Activated B cell treated with CpG ODN at 0.5 μM for 24 hours (primary cell): ENCODE measurements at places on chromosomes 1 and 21.

- no peaks in the 10 kb centered on the region for H3K4me1 ChIP-seq
- DNase-seq = no peak
- H3K27ac ChIP-seq = no peak overlapping the region
- H3K27me3 ChIP-seq = no peaks in the 10 kb centered on the region
- H3K4me3 ChIP-seq = no peak overlapping the region
Measured at GRCh38 chr1:71311376-71311775, 230.5 kb upstream of the ZRANB2 start.

GRCh38 chr1:198185759-198186158, 29.0 kb downstream of the NEK7 start:
- peaks cover 4% of the 10 kb centered on the region for H3K36me3 ChIP-seq
- peaks cover 60% of the 10 kb centered on the region for H3K4me1 ChIP-seq
- peak overlapping the region; percentile 20 for H3K4me3 ChIP-seq
- H3K27ac ChIP-seq = no peak overlapping the region

GRCh38 chr1:46021046-46021996, 111.1 kb downstream of the PIK3R3 start:
- no peaks in the 10 kb centered on the region for H3K27me3 ChIP-seq
- DNase-seq = no peak

GRCh38 chr1:40665335-40666171, at the start of gene RIMS3:
Gene RIMS3 (minus strand): TSS chr1:40665682. CDS start chr1:40641925, 23,757 bp downstream.
- peaks cover 41% of the 10 kb centered on the region for H3K4me1 ChIP-seq
- H3K36me3 ChIP-seq = no peaks in the 10 kb centered on the region
- no peaks in the 10 kb centered on the region for H3K27me3 ChIP-seq
- peak within 1 kb of the TSS; percentile 93 for H3K4me3 ChIP-seq

DNA sequence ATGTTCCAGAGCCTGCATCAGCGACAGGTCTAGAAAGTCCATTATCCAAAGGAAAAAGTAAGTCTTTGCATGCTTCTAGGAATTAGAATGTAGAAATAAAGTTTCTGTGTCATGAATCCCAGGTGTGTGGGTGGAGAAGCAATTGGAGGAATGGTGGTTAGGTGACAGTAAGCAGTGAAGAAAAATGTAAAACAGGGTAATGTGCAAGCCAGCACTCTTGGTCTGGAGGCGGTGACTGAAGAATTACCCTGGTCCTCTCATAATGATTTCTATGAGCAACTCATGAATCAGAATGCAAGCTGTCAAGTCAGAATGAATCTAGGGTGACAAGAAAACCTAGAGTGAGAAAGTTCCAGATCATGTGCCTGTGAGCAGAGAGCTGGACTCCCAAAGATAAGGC, 33.6 kb downstream of the PLPPR4 start:
- no peaks in the 10 kb centered on the region for H3K4me1 ChIP-seq
- H3K27me3 ChIP-seq = no peaks in the 10 kb centered on the region
- H3K36me3 ChIP-seq = no peaks in the 10 kb centered on the region
- H3K4me3 ChIP-seq = no peak overlapping the region

DNA sequence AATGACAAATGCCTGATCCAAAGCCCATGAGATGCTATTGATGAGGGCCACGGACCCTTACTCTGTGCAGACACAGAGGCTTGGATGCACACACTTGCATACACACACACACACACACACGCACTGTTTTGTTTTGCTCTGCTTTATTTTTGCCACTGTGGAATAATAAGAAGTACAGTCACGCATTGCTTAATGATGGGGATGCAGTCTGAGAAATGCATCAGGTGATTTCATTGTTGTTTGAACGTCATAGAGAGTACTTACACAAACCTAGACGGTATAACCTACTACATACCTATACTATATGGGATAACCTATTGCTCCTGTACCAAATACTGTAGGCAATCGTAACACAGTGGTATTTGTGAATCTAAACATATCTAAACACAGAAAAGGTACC, 104.4 kb downstream of the RHOU start:
- no peaks in the 10 kb centered on the region for H3K36me3 ChIP-seq
- no peak overlapping the region for H3K4me3 ChIP-seq
- no peak for DNase-seq
- H3K4me1 ChIP-seq = no peaks in the 10 kb centered on the region
- no peak overlapping the region for H3K27ac ChIP-seq

DNA sequence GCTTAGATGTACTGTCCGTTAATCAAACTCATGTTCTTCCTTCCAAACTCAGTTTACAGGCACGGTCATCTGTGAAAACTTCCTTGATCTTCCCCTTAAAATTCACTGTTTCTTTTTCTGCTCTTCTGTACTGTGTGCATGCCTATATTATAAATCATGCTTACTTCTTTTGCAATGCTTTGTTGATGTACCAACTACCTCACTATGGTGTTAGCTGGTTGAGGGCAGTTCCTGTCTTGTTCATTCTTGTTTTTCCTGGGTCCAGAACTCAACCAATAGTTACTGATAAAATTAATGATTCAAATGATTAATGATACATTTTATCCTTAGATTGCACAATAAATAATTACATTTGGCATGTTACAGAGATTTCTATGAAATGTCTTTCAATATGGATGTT, 163.8 kb downstream of the CHRM3 start:
- no peak for DNase-seq
- H3K27ac ChIP-seq = no peak overlapping the region
- no peak overlapping the region for H3K4me3 ChIP-seq
- H3K36me3 ChIP-seq = no peaks in the 10 kb centered on the region
- no peaks in the 10 kb centered on the region for H3K27me3 ChIP-seq

- no peak overlapping the region for H3K27ac ChIP-seq
- no peak for DNase-seq
- no peaks in the 10 kb centered on the region for H3K4me1 ChIP-seq
- H3K36me3 ChIP-seq = no peaks in the 10 kb centered on the region
Measured at GRCh38 chr1:240985081-240985480, 371.9 kb downstream of the RGS7 start.

GRCh38 chr1:178531887-178532286, 19.0 kb downstream of the TEX35 start:
- no peak overlapping the region for H3K27ac ChIP-seq
- H3K36me3 ChIP-seq = no peaks in the 10 kb centered on the region
- DNase-seq = no peak

DNA sequence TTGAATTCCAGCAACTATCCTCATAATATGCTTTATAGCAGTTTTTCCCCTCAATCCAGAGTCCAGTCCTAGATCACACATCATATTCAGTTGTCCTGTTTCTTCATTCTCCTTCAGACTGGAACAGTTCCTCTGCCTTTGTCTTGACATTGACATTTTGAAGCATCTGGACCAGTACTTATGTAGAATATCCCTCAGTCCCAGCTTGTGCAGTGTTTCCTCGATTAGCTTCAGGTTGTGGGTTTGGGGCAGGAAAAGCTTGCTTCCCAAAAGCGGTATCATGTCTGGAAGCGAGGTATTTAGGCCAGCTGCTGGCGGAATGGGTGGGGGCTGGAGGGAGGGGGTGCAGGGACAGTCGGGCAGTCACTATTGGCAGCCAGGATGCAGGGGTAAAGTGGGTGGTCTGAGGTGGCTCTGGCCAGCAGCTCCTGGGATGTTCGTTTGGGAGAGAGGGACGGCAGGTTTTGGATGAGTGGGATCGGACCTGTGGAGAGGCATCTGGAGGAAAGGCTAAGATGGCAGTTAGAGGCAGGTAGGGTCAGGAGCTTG, 6.5 kb downstream of the THEMIS2 start:
- no peak for DNase-seq
- peaks cover 55% of the 10 kb centered on the region for H3K36me3 ChIP-seq
- H3K4me3 ChIP-seq = no peak overlapping the region
- H3K4me1 ChIP-seq = peaks cover 47% of the 10 kb centered on the region
- H3K27me3 ChIP-seq = no peaks in the 10 kb centered on the region

GRCh38 chr1:90534663-90535295, 182.3 kb downstream of the BARHL2 start:
- no peaks in the 10 kb centered on the region for H3K4me1 ChIP-seq
- H3K4me3 ChIP-seq = no peak overlapping the region
- no peak overlapping the region for H3K27ac ChIP-seq
- no peaks in the 10 kb centered on the region for H3K27me3 ChIP-seq
- no peak for DNase-seq

- H3K4me1 ChIP-seq = peaks cover 16% of the 10 kb centered on the region
- H3K27me3 ChIP-seq = no peaks in the 10 kb centered on the region
- peak overlapping the region; percentile 8 for H3K4me3 ChIP-seq
- peak; percentile 60 for DNase-seq
- no peaks in the 10 kb centered on the region for H3K36me3 ChIP-seq
Measured at GRCh38 chr1:27388337-27389005, 4.0 kb upstream of the GPR3 start.

DNA sequence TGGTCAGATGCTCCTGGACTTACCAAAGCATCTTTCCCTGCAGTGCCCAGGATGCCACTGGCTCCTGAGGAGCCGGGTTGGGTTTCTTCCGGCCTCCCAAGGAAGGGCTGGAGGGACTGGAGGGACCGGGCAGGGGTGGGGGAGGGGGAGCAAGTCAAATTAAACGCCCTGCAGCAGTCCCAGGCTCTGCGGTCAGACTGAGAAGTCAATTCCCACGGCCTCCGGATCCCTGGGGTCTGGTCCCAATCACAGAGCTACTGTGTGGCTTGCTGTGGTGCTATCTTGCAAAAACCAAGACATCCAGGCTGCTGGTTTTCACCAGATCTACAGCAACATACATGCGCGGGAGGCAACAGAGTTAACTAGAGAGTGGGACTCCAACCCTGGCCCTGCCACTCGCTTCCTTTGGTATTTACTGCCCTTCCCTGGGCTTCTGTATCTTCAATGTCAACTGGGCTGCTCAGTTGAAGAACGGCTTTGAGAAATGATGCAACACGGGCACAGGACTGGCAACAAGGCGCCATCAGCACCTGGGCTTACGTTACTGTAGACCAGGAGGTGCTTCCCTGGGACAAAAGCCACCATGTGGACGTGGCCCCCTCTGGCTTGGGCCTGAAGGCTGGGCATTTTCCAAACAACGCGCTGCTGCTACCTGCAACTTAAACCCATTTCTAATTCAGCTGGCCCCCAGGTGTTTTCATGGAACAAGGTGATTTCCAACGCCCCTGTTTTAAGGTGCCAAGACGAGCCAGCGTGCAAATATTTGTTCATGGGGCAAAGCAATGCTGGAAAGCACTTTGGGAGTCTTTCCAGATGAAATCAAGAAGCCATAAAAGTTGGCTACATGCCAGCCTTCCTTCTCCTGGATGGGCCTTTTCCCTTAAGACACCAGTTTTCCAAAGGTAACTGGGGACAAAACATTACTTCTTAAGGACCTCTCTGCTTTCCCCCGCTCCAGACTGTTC, 11.5 kb downstream of the RCC2 start:
- peaks cover 29% of the 10 kb centered on the region for H3K4me1 ChIP-seq
- H3K4me3 ChIP-seq = no peak overlapping the region
- H3K27ac ChIP-seq = no peak overlapping the region
- no peaks in the 10 kb centered on the region for H3K27me3 ChIP-seq
- no peak for DNase-seq
- H3K36me3 ChIP-seq = peaks cover 71% of the 10 kb centered on the region

- no peak overlapping the region for H3K27ac ChIP-seq
- H3K27me3 ChIP-seq = no peaks in the 10 kb centered on the region
- no peaks in the 10 kb centered on the region for H3K36me3 ChIP-seq
Measured at GRCh38 chr1:109133815-109134214, 19.9 kb downstream of the ELAPOR1 start.

DNA sequence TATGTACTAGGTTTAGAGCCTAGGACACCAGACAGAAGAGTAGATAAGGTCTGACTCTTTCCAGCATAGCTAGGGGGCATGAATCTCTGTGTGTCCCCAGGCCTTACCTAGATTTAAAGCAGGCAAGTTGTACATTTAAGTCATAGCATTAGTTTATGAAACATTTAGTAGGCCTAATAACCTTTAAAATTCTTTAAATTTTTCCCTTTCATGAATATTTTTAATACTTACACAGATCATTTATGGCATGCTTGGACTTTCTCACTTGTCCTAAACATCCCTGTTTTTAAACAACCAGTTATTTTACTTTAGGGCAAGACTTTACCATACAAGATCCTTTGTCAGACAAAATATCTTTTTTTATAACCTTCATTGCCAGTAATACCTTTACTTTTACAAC, 258.4 kb upstream of the ZRANB2 start:
- H3K4me1 ChIP-seq = no peaks in the 10 kb centered on the region
- no peak for DNase-seq
- H3K36me3 ChIP-seq = no peaks in the 10 kb centered on the region
- no peak overlapping the region for H3K4me3 ChIP-seq
- no peaks in the 10 kb centered on the region for H3K27me3 ChIP-seq

GRCh38 chr1:8077120-8077573, 51.0 kb upstream of the ERRFI1 start:
- H3K36me3 ChIP-seq = no peaks in the 10 kb centered on the region
- H3K27ac ChIP-seq = no peak overlapping the region
- peaks cover 25% of the 10 kb centered on the region for H3K27me3 ChIP-seq
- no peak overlapping the region for H3K4me3 ChIP-seq
- H3K4me1 ChIP-seq = no peaks in the 10 kb centered on the region
- DNase-seq = no peak

DNA sequence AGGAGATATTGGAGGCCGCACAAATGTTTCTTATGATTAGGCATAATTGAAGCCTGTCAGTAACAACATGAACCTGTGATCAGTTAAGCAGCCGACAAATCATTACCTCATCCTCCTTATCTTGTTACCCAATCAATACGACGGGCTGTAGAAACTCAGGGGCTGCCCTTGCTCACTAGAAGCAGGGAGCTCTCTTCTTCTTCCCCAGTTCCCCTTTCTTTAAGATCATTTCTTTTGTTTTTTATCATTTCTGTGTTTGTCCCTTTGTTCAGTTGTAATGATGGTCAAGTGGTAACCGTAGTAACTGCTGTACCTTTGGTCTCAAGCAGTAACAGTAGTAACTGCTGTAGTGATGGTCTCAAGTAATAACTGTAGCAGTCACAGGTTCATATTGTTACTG, 13.8 kb upstream of the FCGR2A start:
- peaks cover 45% of the 10 kb centered on the region for H3K27me3 ChIP-seq
- H3K4me3 ChIP-seq = no peak overlapping the region
- H3K4me1 ChIP-seq = peaks cover 4% of the 10 kb centered on the region
- DNase-seq = no peak
- H3K27ac ChIP-seq = no peak overlapping the region
